ENCODE measurements at places on chromosomes 3 and 15.

GRCh38 chr15:69735121-69735520 is 282.5 kb downstream of the RPLP1 start:
- no peak for DNase-seq

DNA sequence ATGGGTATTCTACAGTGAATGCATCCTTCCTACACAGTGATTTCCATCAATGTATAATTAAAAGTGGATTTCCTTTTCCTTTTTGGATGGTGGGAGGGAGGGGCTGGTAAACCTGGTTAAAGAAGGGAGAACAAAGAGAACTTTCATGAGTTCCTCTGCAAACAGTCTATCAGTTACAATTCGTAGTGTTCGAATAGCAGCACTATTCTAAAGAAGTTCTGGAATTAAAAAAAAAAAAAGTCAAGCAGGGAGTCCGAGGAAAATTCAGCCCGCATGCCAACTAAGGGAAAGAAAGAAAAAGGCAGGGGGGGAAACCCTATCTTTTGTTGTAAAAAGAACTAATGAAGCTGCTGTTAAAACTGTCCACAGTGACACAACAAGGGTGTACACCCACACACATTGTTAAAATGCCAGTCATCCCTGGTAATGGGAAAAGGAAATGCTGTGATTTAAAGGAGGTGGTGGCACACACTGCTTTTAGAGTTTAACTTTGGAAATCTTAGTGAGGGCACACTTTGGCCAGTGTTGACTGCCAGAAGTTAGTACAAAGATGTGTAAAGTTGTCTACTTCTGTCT is 521.2 kb downstream of the ZIC1 start:
- no peak for DNase-seq

- DNase-seq = no peak
These were observed 247.9 kb upstream of the STT3B start for GRCh38 chr3:31284776-31285175.

GRCh38 chr15:26066896-26067295 is 203.8 kb upstream of the ATP10A start:
- no peak for DNase-seq

GRCh38 chr3:122913539-122914100 is 113.9 kb downstream of the SEMA5B start:
- no peak for DNase-seq

GRCh38 chr3:128577711-128578110 is 72.9 kb downstream of the RPN1 start:
- DNase-seq = no peak

DNA sequence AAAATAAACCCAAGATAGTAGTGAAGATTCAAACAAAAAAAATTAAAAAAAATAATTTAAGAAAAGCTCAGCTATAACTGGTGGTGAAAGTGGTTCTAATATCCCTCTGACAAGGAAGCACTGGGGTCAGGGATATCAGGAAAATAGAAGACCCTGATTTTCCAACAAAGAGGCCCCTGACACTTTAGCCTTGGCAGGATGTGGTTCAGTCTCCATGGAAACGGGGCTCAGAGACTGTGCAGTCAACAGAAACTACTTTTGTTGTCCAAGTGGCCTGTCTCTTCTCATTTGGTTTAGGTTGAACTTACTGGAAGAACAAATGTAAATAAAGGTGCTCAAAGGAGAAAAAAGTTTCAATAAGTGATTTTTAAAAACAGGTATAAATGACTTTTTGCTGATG is 27.2 kb downstream of the INTS14 start:
- no peak for DNase-seq

DNA sequence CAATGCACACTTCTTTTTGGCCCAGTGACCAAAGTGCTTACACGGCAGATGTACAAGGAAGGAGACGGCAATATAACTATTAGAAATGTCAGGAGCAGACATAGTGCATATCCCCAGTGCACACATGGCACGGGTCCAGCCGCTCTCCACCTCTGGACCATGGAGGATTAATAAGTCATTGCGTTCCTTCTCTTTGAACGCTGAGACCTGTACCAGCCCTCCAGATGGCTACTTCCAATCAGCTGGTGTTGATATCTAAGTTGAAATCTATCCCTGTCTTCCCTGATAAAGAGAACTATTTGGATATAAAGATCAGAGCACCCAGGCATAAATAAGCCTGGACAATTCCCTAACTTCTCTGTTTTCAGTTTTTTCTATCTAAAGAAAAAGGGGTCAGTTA is 212.5 kb downstream of the CADPS start:
- no peak for DNase-seq

DNA sequence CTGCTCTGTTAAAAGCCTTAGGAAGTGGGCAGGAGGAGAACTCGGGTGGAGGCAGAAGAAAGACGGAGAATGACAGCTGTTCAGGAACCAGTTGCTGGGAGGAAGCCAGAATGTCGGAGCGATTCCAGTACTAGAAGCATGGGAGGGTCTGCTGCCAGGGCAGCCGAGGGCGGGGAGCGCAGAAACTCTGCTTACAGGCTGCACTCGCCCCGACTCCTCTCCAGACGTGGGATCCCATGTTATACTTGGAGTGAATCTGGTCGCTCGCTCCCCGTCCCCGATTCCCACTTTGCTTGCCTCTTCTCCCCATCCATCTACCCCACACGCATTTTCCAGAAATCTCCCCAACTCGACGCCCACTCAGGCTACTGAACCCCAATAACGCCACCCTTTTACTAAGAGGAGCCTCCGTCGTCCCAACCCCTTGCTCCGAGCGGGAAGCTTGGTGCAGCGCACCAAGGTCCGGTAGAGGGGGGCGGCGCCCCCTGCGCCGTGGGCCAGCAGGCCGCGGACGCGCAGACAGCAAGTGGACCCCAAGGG is 665 bp downstream of the GATM start:
- DNase-seq = no peak

DNA sequence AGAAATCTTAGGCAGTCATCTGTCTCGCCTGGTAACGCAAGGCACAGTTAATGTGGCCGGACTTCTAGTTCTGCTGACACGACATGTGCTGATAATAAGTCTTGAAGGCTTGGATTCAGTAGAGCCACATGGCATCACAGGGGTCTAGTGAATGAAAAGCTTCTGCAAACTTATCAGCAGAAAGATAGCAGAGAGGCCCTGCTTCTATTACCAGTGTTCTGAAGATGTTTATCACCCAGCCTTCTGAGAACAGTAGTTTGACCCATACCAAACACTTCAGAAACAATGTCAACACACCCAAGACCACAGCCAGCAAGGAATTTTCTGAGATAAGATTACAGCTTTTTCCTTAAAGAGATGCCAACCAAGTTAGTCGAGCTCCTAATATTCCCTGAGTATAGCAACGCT is 102.7 kb upstream of the UMPS start:
- no peak for DNase-seq

DNA sequence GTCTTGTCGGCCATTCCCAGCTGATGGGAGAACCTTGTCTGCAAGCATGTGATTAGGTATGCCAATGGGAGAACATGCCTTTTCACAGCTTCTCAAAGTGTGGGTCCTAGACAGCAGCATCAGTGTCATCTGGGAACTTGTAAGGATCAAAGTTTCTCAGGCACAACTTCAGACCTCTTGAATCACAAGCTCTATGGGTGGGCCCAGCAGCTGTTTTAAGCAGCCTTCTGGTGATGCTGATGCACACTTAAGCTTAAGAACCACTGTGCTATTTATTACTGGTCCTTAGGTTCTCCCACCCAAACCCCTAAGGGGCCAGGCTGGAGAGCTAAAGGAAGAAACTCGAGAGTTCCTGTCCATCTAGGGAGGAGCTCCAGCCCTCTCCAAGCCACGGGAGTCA is 453.9 kb upstream of the PROK2 start:
- no peak for DNase-seq

- peak; percentile 22 for DNase-seq
These were observed 30.4 kb downstream of the NXPE3 start for GRCh38 chr3:101809178-101810021.

- DNase-seq = no peak
These were observed 119.1 kb downstream of the B3GALNT1 start for GRCh38 chr3:160986069-160986468.

- DNase-seq = no peak
These were observed 492.7 kb downstream of the CNTN3 start for GRCh38 chr3:74121761-74122160.

DNA sequence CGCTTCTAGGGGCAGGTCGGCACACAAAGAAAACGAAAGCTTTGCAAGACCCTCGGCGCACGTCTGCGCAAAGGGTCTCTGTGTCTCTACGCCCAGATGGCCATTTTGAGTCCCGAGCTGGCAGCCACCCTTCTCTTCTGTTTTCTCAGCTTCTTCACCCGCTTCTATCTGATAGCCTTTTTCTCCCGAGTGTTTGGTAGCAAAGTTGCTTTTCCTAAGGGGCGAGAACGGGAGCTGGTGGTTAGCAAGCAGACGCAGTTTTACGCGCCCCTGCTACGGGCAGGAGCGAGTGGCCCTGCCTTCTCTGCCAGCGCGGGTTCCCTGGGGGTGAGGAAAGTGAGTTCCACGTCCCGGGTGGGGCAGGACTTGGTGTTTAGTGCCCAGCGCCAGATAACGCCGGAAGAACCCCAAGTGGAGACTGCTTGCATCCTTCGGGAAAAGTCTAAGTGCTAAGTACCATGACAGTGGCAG is 2.9 kb upstream of the MKRN2 start:
- peak; percentile 30 for DNase-seq

DNA sequence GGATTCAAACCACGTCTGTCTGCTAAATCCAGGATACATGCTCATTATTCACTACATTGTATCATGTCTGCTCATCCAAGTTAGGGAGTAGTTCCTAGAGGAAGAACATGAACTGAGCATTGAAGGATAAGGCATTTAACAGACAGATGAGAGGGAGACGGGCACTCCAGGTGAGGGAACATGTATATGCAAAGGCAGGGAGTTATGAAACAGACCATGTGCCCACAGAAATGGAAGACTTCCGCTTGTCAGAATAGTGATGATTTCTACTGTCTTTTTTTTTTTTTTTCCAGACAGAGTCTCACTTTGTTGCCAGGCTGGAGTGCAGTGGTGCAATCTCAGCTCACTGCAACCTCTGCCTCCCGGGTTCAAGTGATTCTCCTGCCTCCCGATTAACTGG is 5.0 kb upstream of the NDUFAF1 start:
- DNase-seq = no peak

DNA sequence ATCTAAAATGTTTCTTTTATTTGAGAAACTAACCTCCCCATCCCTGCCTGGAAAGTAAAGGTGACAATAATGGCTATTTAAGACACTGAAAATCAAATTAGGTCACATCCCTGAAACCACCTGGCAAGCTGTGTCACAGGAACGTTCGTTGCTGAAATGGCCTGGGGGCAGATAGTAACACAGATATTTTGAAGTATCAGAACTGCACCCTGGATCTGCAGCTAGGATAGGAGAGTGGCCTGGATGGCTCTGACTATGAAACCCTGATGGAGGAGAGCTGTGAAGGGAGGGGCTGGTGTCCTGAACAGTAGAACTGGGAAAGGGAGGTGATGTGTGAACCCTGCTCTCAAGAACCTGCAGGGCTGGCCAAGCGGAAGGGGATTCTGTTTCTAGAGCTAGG is 648.3 kb upstream of the CFAP20DC start:
- DNase-seq = no peak

DNA sequence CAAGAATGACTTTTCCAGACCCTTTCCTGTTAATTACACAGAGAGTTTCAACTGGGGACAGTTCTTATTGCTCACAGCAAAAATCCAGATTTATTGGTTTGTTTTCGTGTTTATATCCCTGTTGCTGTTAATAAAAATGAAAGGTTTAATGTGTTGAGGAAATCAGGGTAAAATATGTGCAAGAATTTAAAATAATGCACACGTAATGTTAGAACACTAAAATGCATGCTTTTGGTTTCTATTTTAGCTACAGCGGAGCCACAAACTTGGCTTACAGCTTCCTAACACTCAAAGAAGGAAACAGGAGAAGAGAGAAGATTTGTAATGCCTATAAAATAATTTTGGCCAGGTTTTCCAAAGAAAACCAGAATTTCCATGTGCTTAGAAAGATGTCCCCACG is 62.7 kb downstream of the CASR start:
- DNase-seq = no peak

DNA sequence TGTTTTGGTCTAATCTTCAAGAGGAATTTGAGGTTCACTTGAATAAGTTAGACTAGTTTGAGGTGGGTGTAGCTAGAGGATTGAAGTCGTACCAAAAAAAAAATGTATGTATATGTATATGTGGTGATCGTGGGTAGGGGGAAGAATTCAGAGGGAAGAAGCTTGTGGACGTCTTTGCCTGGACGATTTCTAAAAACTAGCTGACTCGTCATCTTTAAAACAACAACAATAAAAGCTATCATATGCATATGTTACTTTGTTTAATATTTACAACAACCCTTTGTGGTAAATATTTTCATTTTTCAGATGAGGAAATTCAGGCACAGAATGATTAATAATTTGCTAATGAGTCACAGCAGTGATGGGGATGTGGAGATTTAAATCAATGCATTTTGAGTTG is 18.1 kb downstream of the RNF111 start:
- DNase-seq = no peak

DNA sequence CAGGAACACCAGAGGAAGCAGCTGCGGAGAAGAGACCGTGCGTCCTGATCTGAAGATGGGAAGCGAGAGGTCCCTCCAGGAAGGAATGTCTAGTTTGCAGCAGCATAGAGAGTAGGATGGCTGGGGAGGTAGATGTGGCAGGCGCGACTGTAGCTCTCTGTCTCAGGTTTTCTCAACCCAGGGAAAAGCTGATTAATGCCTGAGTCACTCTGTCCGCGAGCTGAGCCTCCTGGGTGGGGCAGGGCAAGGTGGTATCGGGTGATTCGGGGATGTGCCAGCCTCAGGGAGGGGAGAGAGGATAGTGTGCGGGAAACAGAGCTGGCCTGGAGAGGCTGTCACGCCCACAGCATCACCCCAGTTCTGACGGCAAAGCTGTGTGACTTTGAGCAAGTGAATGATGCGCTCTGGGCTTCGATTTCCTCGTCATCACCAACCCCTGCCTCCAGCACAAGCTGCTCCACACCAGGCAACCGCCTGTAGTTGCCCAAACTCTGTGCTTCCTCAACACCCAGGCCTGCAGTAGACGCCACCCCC is 28.4 kb downstream of the CPN2 start:
- DNase-seq = no peak

DNA sequence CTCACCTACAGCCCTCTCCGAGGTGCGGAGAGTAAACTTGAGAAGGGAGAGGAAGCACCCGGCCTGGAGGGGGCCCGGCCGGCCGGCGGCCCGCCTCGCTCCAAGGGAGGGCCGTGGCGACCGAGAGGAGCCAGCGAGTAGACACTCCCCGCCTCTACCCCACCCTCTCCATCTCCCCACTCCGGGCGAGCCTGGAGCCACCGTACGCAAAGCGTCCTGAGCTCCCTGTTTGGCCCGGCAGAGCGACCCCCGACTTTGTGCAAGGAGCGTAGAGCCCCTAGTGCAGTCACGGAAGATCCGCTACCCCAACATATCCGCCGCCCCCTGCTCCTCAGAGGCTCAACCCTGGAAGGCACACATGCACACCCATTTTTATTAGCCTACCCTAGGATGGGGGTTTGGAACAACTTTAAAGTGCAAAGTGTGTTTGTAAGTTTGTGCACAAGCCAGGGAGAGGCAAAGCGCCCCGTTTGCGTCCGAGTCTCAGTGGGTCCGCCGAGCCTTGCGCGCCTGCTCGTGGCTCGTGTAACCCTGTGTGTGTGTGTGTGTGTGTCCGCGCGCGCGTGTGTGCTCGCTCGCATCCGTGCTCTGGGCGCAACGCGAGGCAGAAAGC is 508 bp upstream of the SMAD6 start:
- DNase-seq = no peak

Data from NCI-H2081 (cell line).